ENCODE measurements at places on chromosomes 1 and 21.

DNA sequence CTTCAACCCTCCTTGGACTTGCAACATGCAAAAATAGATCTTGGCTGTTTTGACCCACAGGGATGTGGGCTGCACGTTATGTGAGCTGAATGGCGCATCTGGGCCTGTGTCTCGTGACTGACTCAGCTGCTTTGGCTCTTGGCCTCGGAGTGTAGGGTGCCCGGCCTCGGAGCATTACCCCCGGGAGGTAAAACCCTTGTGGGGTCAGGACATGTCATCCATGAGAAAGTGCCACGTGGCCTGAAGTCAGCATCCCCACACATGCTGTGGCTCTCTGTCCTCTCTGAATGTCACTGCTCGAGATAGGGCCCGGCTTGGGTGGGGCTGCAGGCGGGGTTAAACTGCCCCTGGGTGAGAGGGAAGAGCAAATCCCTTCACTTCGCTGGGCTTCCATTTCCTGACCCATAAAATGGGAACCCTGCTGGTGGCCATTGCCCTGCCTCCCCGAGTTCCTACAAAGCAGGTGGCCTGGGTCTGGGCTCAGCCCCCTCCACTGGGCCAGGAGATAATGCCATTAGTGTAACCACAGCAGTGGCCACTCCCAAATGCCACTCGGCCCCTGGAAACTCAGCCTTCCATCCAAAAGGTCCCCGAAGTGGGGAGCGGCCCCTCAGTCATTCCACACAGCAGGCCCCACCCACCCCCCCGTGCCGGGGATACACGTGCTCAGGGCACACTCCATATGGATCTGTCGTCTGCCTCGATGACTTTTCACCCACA is 22.8 kb upstream of the TSPEAR start:
- no peak for DNase-seq

DNA sequence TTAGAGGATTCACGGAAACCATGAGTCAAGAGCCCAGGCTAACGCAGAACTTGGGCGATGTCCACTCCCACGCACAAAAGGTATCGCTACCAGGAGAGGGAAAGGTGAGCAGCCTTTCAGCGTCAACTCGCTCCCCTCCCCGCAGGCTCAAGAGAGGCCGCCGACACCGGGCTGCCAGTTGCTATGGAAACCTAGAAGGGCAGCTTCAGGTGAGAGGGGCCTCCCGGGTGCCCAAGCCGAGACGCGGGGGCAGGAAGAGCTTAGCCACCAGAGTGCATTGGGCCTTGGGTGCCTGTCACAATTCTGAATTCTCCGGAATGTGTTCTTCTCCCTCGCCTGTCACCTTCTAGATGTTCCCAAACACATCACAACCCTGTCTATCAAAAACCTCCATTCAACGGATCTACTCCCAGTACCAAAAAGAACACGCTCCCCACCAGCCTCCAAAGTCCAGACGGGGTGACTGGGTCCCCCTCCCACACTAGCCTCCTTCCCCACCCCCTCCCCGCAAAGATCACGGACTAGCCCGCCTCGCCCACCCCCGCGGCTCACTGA is 694 bp downstream of the MEAF6 start:
- DNase-seq = peak; percentile 74

GRCh38 chr1:94883691-94884090 is 43.2 kb downstream of the CNN3 start:
- DNase-seq = peak; percentile 16

GRCh38 chr1:3595949-3596348 is 15.4 kb downstream of the MEGF6 start:
- no peak for DNase-seq

- DNase-seq = no peak
Measured at GRCh38 chr1:22613951-22614350, 22.5 kb upstream of the C1QA start.

- DNase-seq = no peak
Measured at GRCh38 chr1:168405906-168406549, 125.4 kb downstream of the TBX19 start.

DNA sequence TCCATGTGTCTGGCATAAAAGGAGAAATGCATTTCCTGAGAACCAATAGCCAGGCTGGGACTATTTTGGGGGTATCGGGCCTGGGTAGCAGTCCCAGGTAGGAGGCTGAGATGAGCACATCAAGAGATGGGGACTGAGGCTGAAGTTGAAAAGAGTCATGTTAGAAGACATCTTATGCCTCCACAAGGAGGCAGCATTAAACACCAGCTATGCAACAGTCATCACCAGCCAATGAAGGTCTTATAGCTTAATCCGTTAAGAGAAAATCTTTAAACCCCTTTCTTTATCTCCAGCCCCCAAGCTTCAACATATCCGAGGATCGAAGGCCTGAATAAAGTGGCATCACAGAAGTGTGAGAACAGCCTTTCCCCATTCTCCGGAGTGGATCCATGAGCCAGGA is 640.7 kb upstream of the PTBP2 start:
- no peak for DNase-seq

DNA sequence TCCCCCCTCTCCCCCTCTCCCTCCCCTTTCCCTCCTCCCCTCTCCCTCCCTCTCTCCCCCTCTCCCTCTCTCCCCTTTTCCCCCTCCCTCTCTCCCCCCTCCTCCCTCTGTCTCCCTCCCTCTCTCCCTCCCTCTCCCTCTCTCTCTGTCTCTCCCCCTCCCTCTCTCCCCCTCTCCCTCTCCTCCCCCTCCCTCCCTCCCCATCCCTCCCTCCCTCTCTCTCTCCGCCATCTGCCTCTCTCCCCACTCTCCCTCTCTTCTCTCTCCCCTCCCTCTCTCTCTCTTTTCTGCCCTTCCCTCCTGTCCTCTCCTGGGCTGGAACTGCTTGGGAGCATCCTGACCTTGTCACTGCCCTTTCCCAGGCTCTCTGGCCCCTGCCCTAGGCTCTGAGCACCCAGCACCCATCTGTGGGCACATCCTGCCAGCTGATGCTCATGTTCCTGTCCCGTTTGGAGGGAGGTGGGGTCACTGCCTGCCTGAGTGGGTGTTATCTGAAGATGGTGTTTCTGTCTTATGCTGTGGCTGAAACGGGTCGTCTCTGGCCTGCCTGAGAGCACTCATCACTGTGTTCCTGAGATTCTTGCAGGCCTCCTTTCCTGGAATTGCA is 10.8 kb downstream of the FTCD start:
- no peak for DNase-seq

GRCh38 chr21:27085387-27085786 is 118.5 kb upstream of the ADAMTS5 start:
- DNase-seq = no peak

DNA sequence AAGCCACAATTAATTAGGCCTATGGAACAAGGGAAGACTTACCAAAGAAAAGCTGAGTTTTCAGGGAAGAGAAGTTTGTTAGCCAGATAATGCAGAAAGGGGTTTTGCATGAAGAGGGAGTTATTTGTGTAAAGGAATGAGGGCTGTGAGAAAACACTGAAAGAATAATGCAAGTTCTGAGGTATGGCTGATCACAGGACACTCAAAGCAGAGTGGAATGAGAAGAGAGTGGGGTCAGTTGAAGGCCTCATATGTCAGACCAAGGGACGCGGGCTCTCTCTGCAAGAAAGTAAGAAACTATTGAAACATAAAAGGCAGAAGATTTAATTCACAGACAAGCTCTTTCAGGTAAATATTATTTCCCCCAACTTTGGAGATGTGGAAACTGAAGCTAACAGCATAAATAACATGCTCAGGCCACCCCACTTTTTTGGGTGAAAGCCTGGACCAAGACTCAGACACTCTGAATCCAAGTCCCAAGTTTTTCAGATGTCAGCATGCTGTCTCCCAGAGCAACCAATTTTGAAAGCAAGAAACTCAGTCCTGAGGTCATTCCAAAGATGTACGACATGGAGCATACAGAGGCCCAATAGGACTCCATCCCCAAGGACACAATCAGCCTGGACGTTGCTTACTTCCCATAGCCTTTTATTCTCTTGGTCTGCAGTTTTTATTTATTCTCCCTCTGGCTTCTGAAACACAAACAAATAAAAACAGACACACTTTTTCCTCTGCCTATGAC is 47.3 kb upstream of the FGGY start:
- no peak for DNase-seq

DNA sequence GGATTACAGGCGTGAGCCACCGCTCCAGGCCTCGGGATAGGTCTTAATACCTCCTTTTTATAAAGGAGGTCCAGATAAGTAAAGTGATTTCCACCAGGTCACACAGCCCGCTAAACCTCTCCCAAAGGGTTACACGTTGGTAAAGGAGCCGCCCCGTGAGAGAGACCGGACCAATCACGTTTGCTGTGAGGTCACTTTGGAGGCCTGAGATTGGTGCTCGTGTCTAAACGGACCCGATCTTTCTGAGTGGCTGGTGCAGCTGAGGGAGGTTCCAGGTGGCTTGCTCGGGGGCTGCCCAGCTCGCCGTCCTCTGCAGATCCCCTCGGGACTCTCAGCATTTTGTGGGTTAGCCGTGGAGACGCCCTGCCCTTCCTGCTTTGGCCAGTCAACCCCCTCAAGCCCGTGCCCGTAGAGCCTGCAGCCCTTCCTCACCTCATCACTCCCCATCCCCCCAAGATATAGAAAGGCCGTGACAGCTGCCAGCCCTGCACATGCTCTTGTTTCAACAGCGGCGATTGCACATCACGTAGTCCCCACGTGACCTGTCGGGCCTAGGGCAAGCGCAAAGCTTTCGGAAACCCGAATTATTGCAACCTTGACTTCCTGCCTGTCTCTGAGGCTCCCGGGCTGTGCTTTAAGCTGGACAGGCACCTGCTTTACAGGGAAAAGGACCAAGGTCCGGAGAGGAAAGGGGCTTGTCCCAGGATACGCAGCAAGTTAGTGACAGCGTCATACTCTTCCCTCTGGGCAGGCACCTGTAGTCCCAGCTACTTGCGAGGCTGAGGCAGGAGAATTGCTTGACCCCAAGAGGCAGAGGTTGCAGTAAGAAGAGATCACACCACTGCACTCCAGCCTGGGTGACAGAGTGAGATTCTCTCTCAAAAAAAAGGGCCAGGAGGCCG is 5.0 kb upstream of the COA7 start:
- DNase-seq = peak; percentile 96

GRCh38 chr1:180954801-180955165 is 42.1 kb downstream of the KIAA1614 start:
- DNase-seq = no peak

DNA sequence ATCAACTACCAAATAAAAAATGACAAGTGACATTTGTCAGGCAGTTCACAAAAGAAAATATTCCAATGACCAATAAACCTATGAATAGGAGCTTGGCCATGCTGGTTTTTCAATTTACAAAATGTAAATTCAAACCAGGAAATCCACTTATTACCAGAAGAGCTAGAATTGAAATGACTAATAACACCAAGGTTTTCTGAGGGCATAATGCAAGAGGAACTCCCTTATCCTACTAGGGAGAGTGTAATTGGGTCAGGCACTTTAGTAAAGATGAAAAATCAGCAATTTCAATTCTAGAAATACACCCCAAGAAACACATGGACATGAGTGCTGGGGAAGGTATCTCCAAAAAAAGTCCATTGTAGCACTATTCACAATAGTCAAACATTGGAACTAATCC is 16.7 kb upstream of the TIAM1 start:
- no peak for DNase-seq

DNA sequence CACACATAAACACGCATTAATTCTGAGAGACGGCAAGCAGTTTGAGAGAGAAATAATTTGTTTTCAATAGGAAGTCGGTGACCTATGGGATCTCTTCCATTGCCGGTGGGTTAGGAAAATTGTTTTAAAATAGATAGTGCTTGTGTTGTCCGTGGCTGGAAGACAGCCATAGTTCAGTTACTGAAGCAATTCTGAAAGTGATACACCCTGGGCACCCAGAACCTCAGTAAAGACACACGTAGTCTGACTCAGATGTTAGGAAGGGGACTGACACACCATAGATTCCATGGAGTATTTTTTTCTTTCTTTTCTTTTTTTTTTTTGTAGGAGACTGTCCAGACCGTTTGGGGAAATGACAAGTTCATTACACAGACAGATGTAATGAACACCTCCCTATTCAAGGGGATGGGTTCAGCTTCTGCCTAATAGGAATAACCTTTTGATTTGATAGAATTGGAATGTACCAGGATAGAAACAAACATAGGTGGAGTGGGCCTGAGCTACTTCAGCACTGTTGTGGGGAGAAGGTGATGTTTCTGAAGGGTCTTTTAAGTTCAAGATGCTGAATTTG is 1.6 kb downstream of the C1orf21 start:
- DNase-seq = peak; percentile 36

- DNase-seq = no peak
Measured at GRCh38 chr1:243452092-243452491, 196.3 kb downstream of the SDCCAG8 start.
